ENCODE measurements at places on chromosomes 11 and 22. TPM values are rescaled to one million over a fixed set of nuclear protein-coding genes. Genes with fewer than 3 reads are reported as not detected.

Gene CARNS1
- total RNA-seq = 0.20 TPM

GRCh38 chr11:1083621-1084551 lies 9.2 kb downstream of the MUC2 start:
- H3K4me3 ChIP-seq = no peak overlapping the region
- H3K36me3 ChIP-seq = no peaks in the 10 kb centered on the region
- DNase-seq = no peak
- H3K4me1 ChIP-seq = no peaks in the 10 kb centered on the region
- no peak overlapping the region for H3K27ac ChIP-seq
- H3K27me3 ChIP-seq = no peaks in the 10 kb centered on the region

DNA sequence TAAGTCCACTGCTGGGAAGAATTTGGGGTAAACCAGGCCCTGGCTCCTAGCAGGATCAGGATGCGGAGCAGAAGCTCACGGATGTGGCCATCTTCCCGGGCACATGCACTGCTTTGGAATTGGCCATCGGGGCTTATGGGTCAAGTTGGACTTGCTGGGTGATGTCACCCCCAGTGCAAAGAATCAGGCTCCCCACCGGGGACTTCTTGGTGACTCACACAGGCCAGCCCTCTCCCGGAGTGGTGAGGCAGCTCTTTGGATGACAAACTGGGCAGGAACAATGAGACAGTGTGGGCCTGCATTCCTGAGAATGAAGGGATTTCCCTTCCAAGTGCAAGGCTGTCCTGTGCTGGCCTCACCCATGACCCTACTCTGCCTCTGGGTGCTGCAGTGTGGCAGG lies 128.8 kb upstream of the ANO1 start:
- no peak for DNase-seq
- peaks cover 12% of the 10 kb centered on the region for H3K4me1 ChIP-seq
- no peak overlapping the region for H3K4me3 ChIP-seq
- no peak overlapping the region for H3K27ac ChIP-seq

GRCh38 chr22:22479999-22480532 lies 28.5 kb downstream of the ZNF280B start:
- no peaks in the 10 kb centered on the region for H3K27me3 ChIP-seq
- H3K4me1 ChIP-seq = no peaks in the 10 kb centered on the region
- no peak overlapping the region for H3K27ac ChIP-seq
- H3K36me3 ChIP-seq = no peaks in the 10 kb centered on the region
- no peak for DNase-seq
- H3K4me3 ChIP-seq = no peak overlapping the region

DNA sequence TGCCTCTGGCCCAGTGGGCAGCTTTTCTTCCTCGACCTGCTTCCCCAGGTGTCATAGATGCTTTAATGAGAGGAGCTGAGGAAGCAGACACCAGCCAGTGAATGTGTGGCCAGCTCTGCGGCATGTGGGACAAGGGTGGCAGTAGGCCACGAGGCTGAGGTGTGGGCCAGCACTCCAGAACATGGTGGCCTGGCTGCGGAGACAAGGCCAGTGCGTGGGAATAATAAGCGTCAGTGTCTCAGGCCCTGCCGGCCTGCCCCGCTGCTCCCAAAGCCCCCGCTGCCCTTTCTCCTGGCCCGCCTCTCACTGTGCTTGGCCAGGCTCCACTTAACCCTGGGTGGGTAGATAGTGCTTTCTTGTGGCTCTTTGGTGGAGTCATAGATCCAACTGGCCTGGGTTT lies 2.1 kb downstream of the MAPK8IP1 start:
- no peak overlapping the region for H3K4me3 ChIP-seq
- no peaks in the 10 kb centered on the region for H3K27me3 ChIP-seq
- no peak for DNase-seq
- H3K4me1 ChIP-seq = peaks cover 4% of the 10 kb centered on the region

GRCh38 chr11:94649964-94650623 lies 82.9 kb downstream of the PIWIL4 start:
- H3K4me1 ChIP-seq = no peaks in the 10 kb centered on the region
- no peak overlapping the region for H3K4me3 ChIP-seq
- no peaks in the 10 kb centered on the region for H3K36me3 ChIP-seq
- no peak overlapping the region for H3K27ac ChIP-seq

GRCh38 chr11:77815459-77815858 lies 5.1 kb downstream of the RSF1 start:
- no peaks in the 10 kb centered on the region for H3K27me3 ChIP-seq
- no peak for DNase-seq
- H3K4me3 ChIP-seq = no peak overlapping the region
- H3K36me3 ChIP-seq = no peaks in the 10 kb centered on the region

Gene SLC22A12
- total RNA-seq = not detected

- no peaks in the 10 kb centered on the region for H3K4me1 ChIP-seq
- H3K27ac ChIP-seq = peak overlapping the region; percentile 25
- H3K27me3 ChIP-seq = no peaks in the 10 kb centered on the region
- H3K36me3 ChIP-seq = no peaks in the 10 kb centered on the region
- no peak overlapping the region for H3K4me3 ChIP-seq
These were observed 37.3 kb upstream of the POU2AF1 start for GRCh38 chr11:111416231-111416960.

Data from colonic mucosa (tissue), 4 donors.